ENCODE measurements at places on chromosomes 3 and 15.

DNA sequence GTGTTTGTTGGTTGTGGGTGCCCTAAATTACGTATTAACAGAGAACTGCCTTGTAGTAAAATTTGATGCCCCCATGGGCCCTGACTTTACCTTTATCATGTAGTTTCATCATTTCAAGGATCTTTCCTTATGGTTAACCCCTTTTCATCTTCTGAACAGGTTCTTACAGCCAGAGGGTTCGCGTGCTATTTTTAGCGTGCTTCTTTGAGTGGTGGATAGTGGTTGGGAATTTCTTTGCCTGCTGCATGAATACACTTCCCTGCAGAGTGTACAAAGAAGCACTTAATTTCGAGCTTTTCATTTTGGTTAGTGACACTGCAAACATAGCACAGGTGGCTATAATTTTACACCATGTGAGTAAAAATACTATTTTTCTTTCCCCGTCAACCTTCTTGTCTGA lies 231.8 kb downstream of the ROBO2 start:
- DNase-seq, result no peak

DNA sequence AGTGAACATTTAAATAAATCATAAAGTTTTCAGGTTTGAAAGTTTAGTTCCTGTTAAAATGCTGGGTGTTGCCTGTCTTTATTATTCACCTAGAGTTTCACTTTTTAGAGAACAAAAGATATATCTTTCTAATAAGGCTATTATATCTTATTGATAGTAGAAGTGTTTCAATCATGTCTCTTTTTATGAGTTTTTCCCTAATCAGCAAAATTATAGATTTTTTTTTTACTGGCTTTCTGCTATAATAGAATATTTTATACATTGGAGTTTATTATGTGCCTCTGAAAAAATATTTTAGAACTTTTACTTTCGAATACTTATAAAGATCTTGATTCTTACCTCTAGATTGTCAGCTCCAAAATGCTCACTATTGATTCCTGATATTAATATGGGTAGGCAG lies 131.5 kb downstream of the BBX start:
- no peak for DNase-seq

DNA sequence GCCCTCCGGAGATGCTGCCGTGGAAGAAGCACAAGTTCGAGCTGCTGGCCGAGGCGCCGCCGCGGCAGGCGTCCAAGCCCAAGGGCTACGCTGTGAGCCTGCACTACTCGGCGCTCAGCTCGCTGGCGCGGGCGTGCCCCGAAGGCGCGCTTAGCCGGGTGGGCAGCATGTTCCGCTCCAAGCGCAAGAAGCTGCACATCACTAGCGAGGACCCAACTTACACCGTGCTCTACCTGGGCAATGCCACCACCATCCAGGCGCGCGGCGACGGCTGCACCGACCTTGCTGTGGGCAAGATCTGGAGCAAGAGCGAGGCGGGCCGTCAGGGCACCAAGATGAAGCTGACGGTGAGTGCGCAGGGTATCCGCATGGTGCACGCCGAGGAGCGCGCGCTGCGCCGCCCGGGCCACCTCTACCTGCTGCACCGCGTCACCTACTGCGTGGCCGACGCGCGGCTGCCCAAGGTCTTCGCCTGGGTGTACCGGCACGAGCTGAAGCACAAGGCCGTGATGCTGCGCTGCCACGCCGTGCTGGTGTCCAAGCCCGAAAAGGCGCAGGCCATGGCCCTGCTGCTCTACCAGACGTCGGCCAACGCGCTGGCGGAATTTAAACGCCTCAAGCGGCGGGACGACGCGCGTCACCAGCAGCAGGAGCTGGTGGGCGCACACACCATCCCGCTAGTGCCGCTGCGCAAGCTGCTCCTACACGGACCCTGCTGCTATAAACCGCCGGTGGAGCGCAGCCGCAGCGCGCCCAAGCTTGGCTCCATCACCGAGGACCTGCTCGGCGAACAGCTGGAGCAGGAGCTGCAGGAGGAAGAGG lies 1.3 kb downstream of the FAM43A start:
- peak; percentile 46 for DNase-seq

DNA sequence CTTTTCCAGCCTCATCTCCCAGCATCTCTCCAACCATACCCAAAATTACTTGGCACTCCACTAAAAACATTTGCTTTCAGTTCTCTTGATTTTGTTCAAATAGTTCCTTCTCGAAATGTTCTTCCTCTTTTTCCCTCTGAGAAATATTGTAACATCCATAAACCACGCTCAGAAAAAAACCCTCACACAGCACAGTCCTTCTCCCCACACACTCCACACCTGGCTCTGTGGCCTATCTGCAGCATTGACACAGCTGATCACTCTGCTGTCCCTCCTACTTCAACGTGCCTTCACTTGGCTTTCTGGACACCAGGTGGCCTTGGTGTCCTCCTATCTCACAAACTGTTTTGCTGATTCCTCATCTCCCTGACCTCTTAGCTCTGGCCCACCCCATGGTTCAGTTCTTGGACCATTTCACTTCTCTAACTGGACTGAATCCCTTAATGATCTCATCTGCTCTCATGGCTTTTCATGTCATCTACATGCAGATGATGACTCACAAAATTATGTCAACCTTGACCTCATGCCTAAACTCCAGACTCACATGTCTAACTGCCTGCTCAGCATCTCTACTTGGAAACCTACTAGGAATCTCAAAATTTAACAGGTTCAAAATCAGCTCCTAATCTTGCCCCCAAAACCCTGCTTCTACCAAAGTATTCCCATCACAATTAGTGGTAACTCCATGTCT lies 93.3 kb downstream of the TRIM42 start:
- DNase-seq, result no peak

GRCh38 chr15:72005483-72005882 lies 112.5 kb downstream of the MYO9A start:
- DNase-seq, result no peak

- DNase-seq, result no peak
Measured at GRCh38 chr3:50817756-50818529, 143.2 kb downstream of the DOCK3 start.

- DNase-seq, result no peak
Measured at GRCh38 chr3:195010551-195011100, 260.3 kb downstream of the XXYLT1 start.

DNA sequence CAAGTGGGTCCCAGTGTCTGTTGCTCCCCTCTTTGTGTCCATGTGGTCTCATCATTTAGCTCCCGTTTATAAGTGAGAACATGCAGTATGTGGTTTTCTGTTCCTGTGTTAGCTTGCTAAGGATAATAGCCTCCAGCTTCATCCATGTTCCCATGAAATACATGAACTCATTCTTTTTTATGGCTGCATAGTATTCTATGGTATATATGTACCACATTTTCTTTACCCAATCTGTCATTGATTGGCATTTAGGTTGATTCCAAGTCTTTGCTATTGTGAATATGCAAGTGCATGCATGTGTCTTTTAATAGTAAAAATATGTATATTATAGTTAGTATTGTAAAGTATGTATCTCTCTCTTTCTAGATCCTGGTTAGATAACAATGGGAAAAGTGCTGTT lies 53.9 kb downstream of the TCAIM start:
- DNase-seq, result no peak

DNA sequence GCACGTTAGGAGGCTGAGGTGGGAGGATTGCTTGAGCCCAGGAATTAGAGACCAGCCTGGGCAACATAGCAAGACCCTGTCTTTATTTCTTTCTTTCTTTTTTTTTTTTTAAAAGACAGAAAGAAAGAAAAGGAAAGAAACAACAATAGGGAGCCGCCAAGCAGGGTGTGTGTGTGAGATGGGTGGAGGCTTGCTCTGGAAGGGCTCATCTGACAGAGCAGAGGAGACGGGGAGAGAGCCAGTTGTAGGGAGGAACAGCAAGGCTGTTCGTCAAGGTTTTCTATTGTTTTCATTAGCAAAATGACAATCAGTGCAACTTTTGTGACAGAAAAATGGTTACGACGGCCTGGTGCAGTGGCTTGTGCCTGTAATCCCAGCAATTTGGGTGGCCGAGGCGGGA lies 69.3 kb downstream of the CDC25A start:
- DNase-seq, result no peak

DNA sequence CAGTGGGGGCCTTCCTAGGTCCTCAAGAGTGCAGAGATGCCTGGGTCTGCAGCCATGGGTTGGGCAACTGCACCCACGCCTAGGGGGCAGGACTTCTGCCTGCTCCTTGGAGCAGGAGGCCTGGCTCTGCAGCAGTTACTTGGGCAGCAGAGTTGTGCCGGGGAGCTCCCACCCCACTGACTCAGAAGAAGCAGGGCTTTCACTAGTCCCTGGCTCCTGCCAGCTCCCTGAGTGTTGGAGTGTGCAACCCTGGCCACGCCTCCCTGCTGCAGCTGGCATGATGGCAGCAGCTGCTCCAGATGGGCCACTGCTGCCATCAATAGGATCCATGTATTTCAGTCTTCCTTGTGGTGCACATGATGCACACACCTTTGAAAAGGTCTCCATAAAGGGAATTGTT lies 40.6 kb upstream of the KCNH8 start:
- no peak for DNase-seq

- no peak for DNase-seq
Measured at GRCh38 chr15:40003116-40003916, 35.7 kb downstream of the SRP14 start.

DNA sequence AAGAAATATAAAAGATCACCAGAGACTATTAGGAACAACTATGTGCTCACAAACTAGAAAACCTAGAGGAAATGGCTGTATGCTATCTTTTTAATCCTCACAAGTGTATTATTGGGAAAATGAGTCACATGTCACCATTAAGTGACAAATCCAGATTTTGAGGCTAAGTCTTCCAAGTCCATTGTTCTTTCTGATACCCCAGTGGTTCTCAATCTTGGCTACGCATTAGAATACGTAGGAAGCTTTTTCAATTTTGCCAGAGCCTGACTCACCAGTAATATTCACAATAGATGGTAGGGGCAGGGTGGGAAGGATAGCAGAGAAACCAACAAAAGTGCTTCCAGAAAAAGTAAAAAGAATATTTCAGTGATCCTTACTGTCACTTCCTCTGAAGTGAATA lies 117.0 kb downstream of the FILIP1L start:
- DNase-seq, result no peak

- DNase-seq, result no peak
Measured at GRCh38 chr3:147945968-147946519, 536.9 kb downstream of the ZIC1 start.

DNA sequence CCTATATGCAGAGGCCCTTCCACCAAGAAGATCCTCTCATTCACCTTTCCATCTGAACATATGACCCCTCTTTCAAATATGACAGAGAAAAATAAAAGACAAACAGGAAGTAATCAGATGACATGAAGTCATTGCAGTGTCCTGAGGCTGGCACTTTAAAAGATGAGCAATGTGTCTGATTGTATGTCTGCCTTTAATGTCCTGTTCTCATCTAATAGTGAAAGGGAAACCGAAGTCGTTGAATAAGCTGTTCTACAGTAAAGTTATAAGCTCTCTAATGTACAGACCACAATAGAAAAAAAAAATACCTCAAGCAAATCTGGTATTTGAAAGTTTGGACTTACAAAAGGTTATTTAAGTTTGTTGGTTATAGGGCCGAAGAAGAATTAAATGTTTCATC lies 243.0 kb downstream of the CLSTN2 start:
- no peak for DNase-seq

DNA sequence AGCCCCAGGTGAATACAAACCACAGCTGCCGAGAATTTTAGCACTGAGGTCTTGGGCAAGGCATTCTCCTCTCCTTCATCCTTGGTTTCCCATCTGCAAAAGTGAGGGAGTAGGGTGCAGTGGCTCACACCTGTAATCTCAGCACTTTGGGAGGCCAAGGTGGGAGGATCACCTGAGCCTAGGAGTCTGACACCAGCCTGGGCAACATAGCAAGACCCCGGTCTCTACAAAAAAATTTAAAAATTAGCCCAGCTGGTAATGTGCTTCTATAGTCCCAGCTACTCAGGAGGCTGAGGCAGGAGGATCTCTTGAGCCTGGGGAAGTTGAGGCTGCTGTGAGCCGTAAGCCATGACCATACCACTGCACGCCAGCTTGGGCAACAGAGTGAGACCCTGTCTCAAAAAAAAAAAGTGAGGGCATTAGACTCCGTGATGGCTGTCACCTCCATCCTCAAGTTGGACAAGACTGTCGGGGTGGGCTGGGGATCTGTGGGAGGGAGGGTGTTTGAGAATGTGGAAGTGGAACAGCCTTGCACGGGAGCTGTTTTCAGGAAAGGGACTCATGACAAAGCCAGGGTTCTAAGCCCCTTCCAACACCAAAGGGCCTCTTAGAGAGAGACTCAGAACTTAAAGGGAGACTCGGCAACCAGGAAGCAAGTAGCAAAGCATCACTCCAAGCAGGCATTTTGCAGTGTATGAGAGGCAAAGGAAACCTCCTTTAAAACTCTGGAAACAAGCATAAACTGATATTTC lies 46.0 kb upstream of the FURIN start:
- DNase-seq, result no peak

DNA sequence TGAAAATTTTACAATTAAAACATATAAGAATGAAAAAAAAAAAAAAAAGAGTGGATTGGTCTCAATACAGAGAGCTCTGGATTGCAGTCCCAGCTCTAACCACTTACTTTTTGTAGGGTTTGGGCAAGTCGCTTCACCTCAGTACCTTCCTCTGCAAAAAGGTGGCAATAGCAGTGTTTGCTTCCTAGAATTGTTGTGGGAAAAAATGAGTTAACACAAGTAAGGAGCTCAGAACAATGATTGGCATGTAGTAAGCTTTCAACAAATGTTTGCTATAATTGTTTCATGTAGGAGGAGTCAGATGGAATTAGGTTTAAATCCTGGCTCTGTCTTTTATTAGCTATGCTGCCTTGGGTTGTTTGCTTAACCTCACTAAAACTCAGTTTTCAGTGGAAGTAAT lies 425.2 kb upstream of the TBL1XR1 start:
- DNase-seq, result no peak

GRCh38 chr3:166743481-166744134 lies 636.5 kb downstream of the ZBBX start:
- no peak for DNase-seq

- DNase-seq, result no peak
Measured at GRCh38 chr3:178618896-178619295, 82.7 kb downstream of the KCNMB2 start.

- no peak for DNase-seq
Measured at GRCh38 chr15:75676688-75677464, 29.2 kb downstream of the SNX33 start.

DNA sequence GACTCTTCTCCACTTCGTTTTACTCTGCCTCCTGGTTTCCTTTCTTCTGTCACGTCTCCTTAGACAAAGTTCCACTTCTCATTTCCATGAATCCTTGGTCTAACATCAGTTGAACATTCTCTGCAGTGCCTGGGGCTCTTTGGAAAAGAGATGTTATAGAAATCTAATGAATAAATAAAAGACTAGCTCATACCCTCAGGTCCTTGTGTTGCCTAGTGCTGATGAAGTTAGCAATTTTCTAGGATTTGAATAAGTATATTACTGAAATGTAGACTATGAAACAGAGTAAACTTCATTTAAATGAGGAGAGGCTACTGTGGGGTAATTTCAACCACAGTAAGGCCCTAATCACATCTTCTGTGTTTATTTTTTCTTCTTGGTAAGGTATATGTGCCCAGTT lies 146.9 kb upstream of the CADPS start:
- DNase-seq, result no peak

DNA sequence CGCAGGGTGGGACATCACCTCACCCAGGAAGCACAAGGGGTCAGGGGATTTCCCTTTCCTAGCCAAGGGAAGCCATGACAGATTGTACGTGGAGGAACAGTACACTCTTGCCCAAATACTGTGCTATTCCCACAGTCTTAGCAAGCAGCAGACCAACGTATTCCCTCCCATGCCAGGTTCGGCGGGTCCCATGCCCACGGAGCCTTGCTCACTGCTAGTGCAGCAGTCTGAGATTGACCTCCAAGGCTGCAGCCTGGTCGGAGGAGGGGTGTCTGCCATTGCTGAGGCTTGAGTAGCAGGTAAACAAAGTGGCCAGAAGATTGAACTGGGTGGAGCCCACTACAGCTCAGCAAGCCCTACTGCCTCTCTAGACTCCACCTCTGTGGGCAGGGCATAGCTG lies 39.0 kb downstream of the ALDH1A2 start:
- DNase-seq, result no peak
